ENCODE measurements at places on chromosomes 1 and 21.

DNA sequence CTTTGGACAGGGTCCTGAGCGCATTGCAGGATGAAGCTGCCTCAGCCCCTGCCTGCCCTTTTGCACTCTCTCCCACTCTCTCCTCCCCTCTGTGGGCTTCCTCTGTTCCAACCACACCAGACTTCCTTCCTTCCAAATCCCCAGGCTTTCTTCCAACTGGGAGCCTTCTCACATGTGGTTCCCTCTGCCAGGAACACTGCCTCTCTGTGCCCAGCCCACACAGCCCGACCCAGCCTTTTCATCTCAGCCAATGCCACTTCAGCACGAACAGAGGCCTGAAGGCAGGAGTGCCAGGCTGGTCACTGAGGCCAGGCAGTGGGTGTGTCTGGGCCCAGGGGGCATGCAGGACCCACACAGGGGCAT lies 5.9 kb downstream of the SELENON start:
- no peak for DNase-seq

DNA sequence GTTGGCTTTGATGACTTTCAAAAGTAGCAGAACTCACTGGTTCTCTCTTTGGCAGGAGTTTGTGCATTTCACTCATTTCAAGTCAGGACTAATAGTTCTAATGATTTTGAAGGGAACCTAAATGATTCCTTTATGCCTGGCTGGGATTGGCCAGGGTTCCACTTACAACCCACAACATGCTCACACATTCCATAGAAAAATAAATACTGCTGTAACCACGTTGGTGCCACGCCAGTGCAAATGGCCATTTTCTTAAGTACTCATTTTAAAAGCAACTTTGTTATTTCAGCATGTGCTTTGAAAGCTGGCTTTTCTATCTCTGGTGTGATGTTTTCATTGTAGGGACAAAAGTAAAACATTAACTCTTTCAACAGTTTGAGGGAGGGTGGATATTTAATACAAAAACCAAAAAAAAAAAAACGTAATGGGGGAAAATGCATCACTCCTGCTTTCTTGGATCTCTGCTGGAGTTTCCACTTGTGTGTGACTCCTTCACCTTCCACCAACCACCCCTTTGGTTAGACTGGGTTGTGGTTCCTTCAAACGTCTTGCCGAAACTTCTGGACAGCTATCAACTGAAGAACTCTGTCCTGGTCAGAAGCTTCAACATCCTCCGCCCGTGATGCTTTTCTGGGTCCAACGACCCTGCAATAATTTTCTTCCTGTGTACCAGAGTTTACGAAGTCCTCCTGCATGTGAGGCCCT lies 300.4 kb upstream of the RUNX1 start:
- DNase-seq: no peak

- DNase-seq: no peak
Measured at GRCh38 chr1:53324321-53324720, 3.5 kb downstream of the LRP8 start.

- DNase-seq: peak; percentile 64
Measured at GRCh38 chr1:55375617-55376258, 160.6 kb upstream of the USP24 start.

GRCh38 chr1:155278689-155279160 lies 1.5 kb downstream of the HCN3 start:
- DNase-seq: no peak

GRCh38 chr1:152220166-152221163 lies 3.5 kb downstream of the HRNR start:
- DNase-seq: no peak

DNA sequence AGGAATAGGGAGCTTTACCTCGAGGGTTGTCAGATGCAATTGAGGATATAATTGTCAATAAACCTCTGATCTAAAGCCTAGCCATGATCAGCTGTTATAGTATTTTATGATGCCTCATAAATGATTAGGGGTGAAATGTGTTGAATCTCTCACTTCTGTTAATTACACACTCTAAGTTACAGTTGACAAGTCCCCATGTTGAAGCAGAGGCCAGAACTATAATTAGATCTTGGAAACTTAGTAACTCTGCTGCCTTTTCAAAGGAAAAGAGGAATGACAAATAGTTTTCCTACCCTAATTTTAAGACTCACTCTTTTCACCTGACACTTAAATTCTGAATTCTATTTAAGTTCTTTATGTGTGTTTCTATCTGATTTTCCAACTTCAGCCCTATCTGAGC lies 33.8 kb downstream of the CCSAP start:
- no peak for DNase-seq

DNA sequence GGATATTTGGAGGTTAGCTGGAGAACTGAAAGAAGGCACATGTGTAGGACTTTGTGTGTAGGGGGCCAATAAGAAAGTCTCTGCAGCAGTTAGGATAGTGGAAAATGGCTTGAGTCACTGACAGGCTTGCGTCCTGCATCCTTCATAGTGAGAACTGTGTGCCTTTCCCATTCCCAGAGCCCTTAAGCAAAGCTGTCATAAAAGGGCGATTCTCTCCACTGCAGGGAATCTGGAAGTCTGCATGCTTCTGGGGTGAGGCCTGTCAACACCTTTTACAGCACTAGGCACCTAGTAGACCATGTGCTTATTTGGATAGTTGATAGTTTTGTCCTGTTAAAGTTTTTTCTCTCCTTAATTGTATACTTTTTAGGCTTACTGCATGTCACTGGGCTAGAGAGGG lies 39.4 kb upstream of the MACF1 start:
- DNase-seq: no peak

GRCh38 chr1:38941527-38942019 lies at the start of gene RHBDL2:
RHBDL2 (minus strand) TSS chr1:38941830; CDS start chr1:38919212, 22,618 bp downstream.
- no peak for DNase-seq

- no peak for DNase-seq
Measured at GRCh38 chr1:196407358-196408051, 200.7 kb downstream of the KCNT2 start.

All from inflammatory macrophage treated with lipopolysaccharide for 1 hour (primary cell).